HuH-7.5 (cell line): ENCODE measurements at places on chromosomes 7 and 10.

- no peak for DNase-seq
Observed at GRCh38 chr7:968205-969105, 6.9 kb downstream of the COX19 start.

DNA sequence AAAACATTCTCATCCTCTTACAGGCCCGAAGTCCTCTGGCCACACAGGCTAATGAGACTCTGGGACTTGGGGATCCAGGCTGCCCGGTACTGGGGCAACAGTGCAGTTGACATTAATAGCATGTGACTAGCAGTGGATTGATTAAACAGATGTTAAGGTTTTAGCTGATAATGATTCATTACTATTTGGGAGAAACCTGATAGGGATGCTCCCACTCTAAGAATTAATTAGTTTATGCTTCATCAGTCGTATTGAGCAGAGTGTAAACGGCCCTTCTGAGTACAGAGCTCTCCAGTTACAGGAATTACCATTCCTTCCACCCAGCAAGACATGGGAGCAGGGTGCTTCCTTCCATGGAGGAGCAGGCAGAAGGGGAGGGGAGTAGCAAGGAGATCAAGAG lies 82.7 kb downstream of the RPS24 start:
- no peak for DNase-seq

- no peak for DNase-seq
Observed at GRCh38 chr10:44243851-44244510, 140.9 kb downstream of the CXCL12 start.

DNA sequence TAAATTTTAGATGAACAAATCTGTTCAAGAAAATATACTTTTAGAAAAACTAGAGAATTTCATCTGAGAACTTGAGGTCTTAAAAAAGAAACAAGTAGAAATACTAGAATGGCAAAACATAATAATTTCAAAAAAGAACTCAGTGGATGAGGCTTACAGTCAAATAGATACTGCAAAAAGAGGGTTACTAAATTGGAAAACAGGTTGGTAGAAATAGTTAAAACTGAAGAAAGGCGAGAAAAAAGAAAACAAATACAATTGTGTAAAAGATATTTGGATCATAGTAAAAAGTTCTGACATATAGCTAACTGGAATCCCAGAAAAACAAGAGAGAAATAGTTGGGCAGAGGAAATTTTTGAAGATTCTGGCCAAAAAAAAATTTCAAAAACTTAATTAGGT lies 117.6 kb downstream of the HGF start:
- DNase-seq, result no peak

GRCh38 chr7:142771353-142771723 lies 568 bp downstream of the PRSS2 start:
- DNase-seq, result no peak

DNA sequence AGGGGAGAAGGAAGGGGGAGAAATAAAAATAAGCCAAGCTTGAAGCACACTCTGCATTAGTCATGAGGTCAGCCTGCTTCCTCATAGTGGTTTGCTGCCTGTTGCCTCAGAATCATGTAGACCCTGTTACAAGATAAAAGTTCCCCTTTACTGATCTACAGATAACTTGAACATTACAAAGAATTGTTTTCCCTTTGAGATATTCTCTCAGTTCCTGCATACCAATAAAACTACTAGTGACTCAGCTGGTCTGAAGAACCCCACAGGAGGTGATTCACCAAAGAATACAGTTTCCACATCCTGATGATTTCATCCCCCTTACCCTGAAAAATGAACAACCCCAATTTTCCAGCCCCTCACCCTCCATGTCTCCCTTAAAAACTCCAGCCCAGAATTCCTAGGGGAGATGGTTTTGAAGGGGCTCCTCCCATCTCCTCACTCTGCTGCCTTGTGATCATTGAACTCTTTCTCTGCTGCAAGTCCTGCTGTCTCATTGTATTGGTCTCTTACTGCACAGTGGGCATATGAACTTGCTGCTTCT lies 31.5 kb upstream of the NRP1 start:
- DNase-seq, result no peak

DNA sequence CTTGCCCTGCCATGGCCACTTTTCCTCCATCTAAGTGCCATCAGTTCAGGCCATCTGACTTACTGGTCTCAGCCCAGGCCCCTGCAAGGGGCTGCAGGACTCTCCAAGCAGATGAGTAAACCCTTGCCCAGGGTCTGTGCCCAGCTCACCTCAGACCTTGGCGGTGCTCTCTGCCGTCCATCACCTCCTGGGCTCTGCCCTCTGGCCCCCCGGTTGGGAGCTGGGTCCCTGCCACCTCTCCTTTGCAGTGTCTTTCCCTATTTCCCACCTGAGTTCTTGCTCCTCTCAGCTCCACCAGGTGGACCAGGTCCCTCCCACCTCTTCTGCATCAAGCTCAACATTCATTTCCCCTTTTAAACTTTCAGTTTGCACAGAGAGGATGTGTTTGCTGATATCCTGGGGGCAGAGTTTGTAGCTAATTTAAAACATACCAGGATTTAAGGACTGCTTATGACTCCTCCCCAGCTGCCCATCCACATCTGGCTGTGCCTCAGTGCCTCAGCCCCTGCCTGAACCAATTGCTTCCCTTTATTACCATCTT lies 135.5 kb downstream of the SLIT1 start:
- DNase-seq, result no peak

GRCh38 chr10:52949899-52950298 lies 177.3 kb upstream of the MBL2 start:
- no peak for DNase-seq

DNA sequence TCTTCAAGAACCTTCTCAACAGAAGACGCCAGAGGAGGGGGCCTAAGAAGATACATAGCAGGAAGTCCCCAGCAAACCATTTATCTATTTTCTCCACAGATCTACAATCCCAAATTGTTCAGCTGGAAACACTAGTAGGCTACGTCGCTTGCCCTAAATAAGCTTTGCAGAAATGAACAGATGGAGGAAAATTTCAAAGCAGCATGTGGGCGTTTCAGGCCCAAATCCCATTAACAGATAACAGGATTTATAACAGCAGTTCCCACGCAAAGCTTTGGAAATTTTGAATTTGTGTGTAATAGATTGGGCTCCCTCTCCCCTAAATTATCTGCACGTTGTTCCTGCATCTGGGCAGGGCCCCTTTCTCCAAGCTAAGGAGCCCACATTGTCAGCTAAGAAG lies 60.6 kb upstream of the FRMD4A start:
- no peak for DNase-seq

DNA sequence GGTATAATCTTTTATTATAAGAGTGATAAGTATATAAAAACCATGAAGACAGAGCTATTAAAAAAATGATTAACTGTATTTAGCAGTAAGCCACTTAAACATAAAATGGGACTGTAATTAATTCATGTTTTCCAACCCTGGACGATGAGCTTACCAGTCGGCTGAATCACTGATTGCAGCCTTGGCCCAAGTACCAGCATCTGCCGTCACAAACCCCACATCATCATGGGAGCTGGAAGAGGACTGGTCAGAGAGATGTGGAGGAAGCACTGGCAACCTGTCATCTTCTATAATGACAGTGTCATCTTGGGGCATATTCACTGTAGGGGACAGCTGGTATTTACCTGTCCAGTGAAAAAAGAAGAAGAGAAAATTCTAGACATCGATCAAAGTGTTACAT lies 473.6 kb downstream of the PARD3 start:
- DNase-seq, result no peak

DNA sequence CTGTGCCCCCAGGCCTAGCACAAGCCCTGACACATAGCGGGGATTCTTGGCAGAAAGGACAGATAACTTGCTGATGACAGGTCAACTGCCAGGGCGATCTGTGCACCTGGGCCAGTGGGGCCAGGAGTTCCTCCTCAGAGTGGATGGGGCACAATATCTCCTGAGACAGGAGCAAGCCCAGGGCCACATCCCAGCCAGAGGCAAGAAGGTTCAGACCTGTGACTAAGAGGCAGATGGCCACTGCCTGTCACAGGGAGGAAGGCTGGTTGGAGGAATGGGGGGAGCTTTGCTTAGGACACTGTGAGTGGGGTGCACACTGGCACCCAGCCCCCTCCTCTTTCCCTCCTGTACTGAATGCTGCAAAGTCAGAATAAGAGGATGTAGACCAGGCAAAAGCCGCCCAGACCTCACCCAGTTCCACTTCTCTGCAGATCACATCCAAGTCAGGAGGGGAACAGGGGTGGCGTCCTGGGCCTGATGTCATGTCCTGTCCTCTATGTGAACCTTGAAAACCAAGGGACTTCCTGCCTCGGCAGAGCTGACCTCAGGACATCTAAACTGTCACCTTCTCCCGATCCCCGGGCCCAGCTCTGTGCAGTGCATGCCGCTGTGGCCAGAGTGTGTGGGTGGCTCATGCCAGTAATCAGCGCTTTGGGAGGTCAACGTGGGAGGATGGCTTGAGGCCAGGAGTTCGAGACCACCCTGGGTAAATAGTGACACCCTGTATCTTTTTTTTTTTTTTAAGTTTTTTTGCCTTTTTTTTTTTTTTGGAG lies 1.3 kb downstream of the GUSB start:
- no peak for DNase-seq
